ENCODE measurements at places on chromosomes 12 and 14.

DNA sequence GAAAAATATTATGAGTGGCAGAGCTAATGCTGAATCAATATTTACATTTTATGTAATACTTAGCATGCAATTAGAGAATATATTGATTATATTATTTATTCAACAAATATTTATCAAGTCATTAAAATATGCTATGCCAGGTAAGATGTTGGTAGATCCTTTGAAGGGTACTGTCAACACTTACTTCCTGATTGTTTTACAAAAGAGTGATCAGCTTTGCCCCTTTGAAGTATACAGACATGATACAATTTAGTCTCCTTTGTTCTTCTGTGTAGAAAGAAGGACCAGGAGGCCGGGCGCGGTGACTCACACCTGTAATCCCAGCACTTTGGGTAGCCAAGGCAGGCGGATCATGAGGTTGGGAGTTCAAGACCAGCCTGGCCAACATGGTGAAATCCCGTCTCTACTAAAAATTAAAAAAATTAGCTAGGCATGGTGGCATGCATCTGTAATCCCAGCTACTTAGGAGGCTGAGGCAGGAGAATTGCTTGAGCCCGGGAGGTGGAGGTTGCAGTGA lies 73.9 kb upstream of the IFNG-AS1 start:
- DNase-seq: no peak

GRCh38 chr12:3231399-3231876 lies 154.3 kb downstream of the TSPAN9 start:
- DNase-seq: peak; percentile 78

DNA sequence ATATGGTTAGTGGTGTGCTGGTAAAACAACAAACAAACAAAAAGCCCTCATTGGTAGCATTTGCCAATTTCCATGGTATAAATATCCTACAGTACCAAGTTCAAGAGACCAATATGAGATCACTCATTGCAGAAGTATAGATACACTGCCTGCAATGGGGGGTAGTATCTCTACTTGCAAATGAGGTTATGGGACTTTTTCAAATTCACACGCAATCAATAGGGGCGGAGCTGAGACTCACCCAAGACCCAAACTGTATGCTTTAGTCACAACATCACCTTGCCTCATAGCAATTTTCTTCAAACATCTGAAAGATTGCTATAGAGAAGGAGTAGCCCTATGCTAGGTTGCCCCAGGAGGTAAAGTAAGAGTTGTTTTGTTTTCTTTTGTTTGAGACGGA lies 93.7 kb downstream of the VCPKMT start:
- no peak for DNase-seq

DNA sequence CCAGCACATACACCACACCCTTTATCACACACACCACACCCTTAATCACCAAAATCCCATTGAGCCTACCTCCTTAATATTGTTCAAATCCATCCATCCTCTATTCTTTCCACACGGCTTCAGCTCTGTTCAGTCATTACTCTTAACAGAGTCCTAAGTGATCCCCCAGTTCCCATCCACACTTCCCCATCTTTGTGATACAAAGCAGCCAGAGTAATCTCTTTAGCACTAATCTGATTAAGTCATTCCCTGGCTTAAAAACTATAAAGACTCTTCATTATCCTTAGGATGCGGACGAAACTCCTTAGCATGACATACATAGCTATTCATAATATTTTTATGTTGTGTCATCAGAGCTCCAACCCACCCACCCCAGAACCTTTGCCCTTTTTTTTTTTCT lies 14.7 kb upstream of the MFAP5 start:
- DNase-seq: no peak

DNA sequence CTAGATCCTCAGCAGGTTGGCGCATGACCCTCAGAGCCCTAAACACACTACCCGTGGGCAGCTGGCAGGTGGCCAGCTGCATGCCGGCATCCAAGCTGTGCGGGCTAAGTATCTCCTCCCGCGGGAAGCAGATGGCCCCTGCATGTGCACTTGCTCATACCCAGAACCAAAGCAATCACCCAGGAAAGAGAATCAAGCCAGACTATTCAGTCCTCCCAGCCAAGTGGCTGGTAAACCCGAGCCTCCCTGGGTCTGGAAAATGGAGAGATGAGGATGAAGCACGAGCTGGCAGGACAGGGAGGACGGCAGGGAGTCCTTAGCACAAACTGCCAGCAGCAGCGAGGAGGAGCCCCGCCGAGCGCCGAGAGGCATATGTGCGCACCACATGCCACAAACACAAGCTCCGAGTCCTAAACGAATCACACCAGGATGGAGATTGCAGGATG lies 139.7 kb downstream of the RIMBP2 start:
- DNase-seq: peak; percentile 70

GRCh38 chr12:124097701-124098100 lies 124.7 kb downstream of the ZNF664 start:
- no peak for DNase-seq

- no peak for DNase-seq
These were observed 299.2 kb upstream of the FKBP4 start for GRCh38 chr12:2495417-2496112.

GRCh38 chr14:28361486-28361885 lies 405.1 kb upstream of the FOXG1 start:
- DNase-seq: no peak

DNA sequence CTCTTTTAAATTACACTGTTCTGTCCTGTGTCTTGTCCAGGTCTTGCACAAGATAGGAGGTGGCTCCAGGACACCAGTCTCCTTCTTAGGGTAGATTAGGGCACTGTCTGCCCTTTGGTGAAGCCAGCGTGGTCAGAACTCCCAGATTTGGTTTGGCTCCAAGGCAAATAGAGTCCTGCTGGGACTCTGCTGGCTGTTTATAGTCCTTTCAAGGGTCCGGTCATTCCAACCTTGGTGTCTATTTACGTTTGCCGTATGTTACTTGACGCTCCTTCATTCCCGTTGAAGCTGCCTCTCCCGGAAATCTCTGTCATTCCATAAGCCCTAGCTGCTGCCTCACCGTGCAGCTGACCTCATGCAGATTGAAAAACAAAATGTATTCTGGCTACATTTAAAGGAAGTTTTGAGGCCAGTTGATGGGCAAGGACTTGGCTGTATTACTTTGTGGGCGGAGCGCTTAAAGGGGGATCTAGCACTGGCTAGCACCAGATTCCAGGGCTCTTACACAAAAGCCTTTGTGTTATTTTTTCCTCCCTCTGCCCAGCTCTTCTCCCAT lies 180.6 kb downstream of the AKAP6 start:
- DNase-seq: no peak

Measured in NCI-H1694 (cell line).